DMS79 treated with DMSO at 0.1 percent for 48 hours (cell line): ENCODE measurements at places on chromosomes 7 and 10.
A peak's percentile ranks its signal among the peaks of the same experiment; 100 is the strongest.

GRCh38 chr10:29880856-29881255 lies 178.5 kb downstream of the JCAD start:
- no peak for DNase-seq

DNA sequence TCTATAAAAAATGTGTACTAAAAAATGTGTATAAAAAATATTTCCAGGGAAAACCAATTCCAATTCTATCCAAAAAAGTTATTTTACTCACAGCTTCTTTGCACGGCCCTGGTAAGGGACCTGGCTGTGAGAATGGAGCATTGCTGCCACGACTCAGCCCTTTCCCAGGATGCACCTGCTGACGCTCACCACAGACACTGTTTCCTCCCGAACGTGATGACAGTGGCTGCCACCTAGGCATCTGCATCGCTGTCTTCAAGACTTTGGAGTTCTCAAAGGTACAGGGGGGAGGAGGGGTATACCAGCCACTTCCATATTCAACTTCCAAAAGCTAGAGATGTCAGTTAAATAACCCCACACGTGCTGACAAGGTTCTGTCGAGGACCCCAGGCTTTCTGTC lies 23.9 kb upstream of the PTPRN2 start:
- DNase-seq: no peak

DNA sequence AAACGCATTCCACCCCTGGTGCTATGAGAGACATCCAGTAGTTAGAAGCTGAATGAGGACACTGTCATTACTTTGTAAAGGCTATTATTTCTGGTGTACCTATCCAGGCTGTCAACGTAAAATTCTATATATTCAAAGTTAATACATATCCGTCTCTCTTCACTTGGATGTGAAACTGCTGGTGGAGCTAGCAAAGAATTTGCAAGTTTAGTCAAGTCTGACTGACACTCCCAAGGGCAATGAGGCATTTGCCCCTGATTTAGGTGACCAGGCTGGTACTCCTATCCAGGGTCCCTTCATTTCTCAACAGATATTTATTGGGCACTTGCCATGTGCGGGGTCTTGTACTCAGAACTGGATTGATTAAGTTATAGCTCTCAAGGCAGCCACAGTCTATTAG lies 260.1 kb upstream of the CDC14C start:
- no peak for DNase-seq

- no peak for DNase-seq
Observed at GRCh38 chr10:132606031-132606491, 68.5 kb downstream of the INPP5A start.

GRCh38 chr10:12348294-12348869 lies 965 bp upstream of the CAMK1D start:
- DNase-seq: peak; percentile 21

- DNase-seq: no peak
Observed at GRCh38 chr10:44897049-44897448, 14.1 kb upstream of the TMEM72 start.

DNA sequence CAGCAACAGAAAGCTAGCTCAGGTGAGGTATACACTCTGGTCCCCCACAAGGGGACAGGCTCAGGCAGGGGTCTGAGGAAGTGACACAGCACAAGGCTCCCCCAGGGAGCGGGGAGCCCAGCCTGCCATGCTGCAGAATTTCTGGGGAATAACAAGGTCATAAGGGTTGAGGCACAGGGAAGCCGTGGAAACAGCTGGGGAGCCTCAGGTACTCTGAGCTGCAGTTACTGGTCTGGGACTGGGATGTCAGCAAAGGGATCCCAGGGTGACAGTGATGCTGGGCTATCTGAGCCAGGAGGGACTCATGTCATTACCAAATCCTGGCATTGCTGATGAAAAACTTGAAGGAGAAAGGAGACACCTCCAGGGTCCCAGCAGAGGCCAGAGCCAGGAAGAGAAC lies 64.4 kb upstream of the NANOS1 start:
- DNase-seq: no peak

DNA sequence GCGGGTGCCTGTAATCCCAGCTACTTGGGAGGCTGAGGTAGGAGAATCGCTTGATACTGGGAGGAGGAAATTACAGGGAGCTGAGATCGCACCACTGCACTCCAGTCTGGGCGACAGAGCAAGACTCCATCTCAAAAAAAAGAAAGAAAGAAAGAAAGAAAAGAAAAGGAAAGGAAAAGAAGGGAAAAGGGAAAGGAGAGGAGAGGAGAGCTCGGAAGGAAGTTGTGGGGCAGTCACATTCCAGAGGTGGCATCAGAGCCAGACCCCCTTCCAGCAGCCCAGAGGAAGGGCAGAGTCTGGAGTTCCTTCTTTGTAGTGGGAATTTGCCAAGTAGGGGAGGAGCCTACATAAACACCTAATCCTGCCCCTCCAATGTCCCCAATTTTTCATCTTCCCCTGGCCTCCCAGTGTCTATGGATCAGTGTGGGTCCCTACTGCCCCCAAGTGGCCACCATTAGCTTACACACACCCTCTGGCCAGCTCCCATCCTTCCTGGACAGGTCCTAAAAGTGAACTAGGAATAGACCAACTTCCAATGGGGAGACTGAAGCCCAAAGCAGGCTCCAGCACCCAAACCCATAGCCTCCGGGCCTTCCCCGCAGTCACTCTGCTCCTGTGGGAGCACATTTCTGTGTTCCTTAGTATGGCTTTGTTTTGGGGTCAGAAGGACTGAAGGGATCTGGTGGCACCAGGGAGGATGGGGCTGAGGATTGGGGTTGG lies 39.6 kb upstream of the HSPB1 start:
- DNase-seq: peak; percentile 30

DNA sequence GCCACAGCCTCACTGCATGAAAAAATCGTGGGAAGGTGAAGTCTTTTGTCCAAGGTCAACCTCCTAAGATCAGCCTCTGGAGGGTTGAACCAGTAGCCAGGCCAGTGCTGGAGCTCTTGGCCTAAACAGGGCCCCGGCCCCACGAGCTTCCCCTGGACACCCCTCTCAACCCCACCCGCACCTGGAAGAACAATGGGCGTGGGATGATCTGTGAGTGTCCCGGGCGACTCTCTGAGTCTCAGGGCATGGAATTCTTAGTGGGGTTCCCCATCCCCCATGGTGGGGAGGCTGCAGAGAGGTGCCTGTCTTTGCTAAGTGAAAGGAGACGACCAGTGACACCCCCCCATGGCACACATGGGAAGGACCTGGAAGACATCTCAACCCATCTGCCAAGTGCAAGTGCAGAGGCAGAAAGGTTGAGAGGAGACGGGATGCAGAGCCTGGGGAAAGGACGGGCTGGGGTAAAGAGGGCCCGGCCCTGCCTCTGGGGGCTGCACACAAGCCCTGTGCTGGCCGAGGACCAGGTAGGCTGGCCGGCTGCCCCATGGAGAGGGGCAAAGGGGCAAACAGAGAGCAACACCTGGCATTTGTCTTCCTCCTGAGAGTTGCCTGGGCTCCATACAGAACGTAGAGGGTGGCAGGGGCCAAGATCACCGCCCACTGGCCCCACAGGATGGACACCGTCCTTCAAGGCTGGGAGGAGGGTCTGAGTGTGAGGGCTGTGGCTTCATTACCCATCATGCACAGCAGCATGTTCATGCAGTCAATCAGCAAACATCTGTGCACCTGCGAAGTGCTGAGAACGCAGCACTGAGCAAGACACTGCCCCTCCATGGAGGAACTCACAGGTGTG lies 163.0 kb upstream of the PPP2R2D start:
- DNase-seq: no peak

GRCh38 chr7:148306759-148307158 lies 283.8 kb upstream of the C7orf33 start:
- no peak for DNase-seq
